Stromal cell of bone marrow (primary cell): ENCODE measurements at places on chromosomes 13 and 19.

DNA sequence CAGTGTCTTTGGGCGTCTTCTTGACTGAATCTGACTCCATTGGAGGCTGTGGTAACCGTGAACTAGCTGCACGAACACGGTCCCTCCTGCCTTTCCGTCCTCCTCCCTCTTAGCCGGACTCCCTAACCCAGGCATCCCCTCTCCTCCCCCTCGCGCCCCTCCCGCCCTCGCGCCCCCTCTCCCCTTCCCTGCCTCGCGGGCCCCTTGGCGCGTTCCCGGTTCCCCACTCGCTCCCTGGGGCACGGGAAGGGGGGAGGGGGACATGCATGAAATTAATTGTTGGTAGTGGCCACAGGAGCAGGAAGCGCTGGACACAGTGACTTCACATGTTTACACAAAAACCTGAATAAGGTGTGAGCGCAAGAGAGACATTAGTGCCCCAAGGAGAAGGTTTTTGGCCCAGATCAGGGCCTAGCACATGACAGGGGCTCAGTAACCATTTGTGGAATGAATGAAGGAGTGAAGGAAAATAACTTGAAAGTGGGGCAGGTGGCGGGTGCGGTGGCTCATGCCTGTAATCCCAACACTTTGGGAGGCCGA lies 279 bp downstream of the DMRTC2 start:
- no peak for DNase-seq

GRCh38 chr13:83085186-83085900 lies 796.9 kb downstream of the SLITRK1 start:
- peak; percentile 18 for DNase-seq

DNA sequence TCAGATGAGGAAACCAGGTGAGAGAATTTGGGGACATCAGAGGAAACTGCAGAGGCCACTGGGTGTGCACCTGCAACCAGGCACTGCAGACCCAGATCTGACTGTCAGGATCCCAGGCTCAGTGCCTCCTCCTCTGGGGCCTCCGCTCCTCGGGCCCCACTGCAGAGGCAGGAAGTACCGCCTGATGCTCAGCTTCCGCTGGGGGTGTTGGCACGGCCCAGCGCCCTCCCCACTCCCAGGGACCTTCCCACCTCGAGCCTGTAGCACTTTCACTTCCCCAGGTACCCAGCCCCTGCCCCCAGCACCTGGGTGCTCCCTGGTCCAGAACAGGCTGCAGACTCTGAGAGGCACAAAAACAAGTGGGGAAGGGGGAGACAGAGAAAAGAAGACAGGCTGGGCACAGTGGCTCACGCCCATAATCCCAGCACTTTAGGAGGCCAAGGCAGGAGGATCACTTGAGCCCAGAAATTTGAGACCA lies 1.4 kb upstream of the CD37 start:
- no peak for DNase-seq

DNA sequence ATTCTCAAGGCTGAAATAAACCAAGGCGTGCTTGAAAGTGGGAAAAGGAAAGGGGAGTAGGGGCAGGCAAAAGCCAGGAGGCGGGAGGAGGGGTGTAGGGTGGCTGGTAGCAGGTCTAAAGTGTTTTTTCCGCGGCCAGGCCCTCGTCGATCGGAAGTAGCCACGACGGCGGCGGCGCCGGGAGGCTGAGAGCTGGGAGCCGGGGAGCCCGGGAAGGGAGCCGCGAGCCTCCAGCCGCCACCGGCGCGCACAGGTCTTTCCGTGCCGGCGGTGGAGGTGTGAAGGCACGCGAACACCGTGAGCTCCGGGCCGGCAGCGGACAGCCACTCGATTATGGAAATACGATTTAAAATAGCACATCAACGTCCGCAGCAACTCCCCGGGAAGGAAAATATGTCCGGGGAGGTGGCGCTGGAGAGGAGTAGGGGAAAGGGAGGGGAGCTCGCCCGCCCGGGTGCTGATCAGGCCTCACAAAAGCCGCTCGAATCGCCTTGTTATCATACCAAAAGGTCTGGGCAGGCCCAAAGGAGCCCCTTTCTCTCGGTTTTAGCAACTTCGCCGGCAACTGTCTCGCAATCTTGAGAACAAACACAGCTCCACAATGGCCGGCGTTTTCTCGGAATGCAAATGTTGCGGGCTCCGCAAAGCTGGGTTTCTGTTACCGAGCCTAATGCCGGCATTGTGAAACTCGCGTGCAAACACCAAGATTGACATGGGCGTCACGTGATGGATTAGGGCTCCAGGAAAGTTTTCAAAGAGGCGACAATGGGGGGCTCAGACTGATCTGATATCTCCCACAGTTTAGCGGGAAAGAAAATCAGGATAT lies 2.9 kb upstream of the PCDH8 start:
- no peak for DNase-seq

GRCh38 chr13:51025245-51025905 lies 85.7 kb downstream of the C13orf42 start:
- no peak for DNase-seq

DNA sequence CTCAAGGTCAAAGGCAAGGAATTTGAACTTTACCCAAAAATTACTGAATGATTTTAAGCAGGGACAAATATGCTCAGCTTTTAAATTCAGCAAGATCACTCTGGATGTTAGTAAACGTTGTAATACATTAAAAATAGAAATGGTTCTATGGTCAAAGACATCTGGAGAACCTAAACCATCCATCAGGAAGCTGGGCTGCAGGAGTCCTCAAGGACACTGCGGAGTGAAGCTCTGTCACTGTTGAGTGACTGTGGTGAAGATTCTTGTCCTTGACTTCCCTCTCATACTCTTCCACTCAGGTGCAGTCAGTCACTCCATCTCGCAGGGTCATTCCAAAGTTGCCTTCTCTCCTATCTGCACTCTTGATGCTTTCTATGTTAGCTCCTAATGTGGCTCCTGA lies 450.7 kb downstream of the FOXO1 start:
- no peak for DNase-seq

DNA sequence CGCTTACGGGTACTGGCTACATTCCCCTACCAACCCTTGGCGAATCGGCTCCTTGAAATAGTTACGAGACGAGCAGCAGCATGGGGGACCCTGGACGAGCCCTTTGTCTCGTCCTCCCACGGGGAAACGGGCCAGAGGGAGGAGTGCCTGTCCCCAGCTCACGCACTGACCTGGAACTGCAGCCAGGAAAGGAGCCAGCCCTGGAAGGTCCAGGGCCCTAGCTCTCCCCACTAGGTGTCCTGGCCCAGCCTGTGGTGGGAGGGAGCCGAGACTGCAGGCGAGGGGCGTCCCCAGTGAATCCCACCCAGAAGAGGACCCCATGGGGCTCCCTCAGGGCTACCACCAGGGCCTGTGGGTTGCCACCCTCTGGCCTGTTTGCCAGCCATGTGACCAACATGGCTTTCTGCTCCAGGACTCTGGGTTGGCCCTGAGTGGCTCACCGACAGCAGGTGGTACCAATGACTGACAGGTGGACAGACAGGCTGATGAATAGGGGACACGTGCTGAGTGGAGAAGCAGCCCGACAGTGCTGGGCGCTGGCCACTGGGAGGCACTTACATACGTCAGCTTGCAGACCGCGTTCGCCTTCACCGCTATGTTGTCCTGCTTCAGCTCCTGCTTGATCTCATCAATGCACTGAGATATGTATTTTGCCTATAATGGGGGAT lies 13.2 kb downstream of the AP3D1 start:
- no peak for DNase-seq

DNA sequence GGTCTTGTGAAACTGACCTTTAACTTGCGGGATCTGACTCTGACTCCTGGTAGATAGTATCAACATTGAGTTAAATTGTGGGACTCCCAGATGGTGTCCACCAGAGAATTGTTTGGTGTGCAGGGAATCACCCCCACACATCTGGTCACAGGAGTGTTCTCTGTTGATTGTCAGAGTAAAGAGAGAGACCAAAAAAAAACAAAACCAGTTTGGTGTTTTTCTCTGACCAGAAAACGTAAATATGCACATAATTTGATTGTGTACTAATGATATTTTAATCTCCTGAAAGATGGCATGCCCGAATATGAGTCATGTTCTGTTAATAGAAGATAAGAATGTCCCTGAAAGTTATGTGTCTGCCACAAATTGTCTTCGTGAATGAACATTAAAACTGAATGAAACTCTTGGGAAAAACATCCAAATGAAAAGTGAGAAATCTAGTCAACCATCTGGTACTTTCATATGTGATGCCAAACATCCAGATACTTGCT lies 118.5 kb upstream of the GPC6 start:
- no peak for DNase-seq

DNA sequence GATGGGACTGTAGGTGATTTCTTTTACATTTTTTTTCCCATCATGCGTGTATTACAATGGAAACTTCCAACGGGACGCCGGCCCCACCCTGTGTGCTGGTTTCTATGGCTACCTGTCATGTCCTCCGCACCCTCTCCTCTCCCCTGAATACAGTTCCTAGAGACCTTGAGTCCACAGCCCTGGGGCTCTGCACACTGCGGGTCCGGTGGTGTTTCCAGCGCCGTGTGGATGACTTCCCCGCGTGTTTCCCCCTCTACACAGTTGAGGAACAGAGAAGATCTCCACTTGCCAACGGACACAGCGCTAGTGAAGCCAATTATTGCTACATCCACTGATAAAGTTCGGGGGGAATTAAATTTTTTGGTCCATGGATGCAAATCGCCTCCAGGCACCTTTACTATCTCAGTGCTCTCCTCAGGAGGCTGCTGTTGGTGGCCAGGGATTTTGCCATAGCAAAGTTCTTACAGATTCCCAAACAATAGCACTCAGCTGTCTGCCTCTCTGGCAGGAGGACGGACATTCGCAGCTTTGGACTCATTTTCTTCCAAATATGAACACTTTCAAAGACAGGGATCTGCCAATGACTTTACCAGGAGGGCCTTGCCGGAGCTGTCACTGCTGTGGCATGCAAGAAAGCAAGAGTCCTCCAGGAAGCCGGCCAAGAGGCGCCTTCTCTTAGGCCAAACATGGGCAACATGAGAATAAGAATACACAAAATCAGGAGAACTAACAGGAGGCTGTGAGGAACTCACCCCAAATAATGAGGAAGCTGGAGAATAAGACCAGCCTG lies 39.3 kb upstream of the GAS6 start:
- DNase-seq, result no peak

DNA sequence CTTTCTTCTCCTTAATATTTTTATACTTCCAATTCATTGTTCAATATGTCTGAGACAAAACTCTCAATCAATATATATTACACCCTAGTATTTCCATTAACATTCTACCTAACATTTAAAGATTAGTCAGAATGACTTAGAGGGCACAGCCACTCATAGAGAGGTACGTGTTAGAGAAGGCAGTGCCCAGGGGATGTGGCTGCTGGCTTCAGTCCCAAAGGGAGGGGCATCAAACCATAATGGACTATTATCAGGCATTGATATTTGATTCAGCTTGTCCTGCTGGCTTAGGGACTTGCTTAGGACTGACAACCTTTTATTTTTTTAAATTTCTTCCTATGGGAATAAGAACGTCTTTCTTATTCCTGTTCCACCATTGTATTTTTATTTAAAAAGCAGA lies 1392.0 kb upstream of the ATXN8OS start:
- DNase-seq, result no peak

GRCh38 chr13:40187841-40188591 lies 478.4 kb downstream of the FOXO1 start:
- no peak for DNase-seq

DNA sequence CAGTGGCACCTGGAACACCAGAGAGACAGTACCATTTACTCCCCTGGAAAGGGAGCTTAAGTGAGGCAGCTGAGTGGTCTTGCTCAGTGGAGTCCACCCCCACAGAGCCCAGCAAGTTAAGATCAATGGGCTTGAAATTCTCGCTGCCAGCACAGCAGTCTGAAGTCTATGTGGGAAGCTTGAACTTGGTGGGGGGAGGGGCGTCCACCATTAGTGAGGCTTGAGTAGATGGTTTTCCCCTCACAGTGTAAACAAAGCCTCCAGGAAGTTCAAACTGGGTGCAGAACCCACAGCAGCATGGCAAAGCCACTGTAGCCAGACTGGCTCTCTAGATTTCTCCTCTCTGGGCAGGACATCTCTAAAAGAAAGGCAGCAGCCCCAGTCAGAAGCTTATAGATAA lies 30.3 kb upstream of the CEACAM4 start:
- DNase-seq, result no peak

- no peak for DNase-seq
Measured at GRCh38 chr13:59043016-59043415, 1120.7 kb downstream of the DIAPH3 start.

DNA sequence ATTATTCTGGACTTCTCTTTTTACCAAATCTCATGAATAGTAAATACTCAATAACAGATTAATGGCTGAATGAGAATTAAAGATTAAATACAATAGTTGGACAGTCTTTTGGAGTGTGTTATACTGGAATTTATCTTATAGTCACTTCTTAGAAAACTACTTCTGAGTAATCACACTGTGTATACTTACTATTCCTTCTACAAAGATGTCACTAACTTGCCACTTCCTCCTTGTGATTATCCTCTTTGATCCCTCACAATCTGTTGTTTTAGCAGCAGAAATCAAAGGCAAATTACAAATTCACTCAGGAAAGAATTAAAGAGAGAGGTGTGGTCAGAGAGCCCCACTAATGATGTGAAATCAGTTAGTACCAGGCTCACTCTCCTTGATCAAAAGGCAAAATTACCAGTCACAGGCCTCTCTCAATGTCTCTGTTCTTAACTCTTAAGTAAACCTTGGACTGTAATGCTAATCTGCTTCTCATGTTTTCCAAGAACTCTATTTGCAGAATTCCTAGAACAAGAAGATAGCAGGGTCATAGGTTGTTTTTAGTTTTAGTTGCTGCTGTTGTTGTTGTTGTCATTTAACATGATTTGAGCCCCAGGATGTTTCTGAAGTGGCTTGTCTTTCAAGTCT lies 37.3 kb upstream of the FNDC3A start:
- no peak for DNase-seq

- DNase-seq, result peak; percentile 75
Measured at GRCh38 chr13:48731001-48731658, 77.4 kb downstream of the CYSLTR2 start.

- DNase-seq, result no peak
Measured at GRCh38 chr13:32107474-32107873, 75.9 kb downstream of the FRY start.

DNA sequence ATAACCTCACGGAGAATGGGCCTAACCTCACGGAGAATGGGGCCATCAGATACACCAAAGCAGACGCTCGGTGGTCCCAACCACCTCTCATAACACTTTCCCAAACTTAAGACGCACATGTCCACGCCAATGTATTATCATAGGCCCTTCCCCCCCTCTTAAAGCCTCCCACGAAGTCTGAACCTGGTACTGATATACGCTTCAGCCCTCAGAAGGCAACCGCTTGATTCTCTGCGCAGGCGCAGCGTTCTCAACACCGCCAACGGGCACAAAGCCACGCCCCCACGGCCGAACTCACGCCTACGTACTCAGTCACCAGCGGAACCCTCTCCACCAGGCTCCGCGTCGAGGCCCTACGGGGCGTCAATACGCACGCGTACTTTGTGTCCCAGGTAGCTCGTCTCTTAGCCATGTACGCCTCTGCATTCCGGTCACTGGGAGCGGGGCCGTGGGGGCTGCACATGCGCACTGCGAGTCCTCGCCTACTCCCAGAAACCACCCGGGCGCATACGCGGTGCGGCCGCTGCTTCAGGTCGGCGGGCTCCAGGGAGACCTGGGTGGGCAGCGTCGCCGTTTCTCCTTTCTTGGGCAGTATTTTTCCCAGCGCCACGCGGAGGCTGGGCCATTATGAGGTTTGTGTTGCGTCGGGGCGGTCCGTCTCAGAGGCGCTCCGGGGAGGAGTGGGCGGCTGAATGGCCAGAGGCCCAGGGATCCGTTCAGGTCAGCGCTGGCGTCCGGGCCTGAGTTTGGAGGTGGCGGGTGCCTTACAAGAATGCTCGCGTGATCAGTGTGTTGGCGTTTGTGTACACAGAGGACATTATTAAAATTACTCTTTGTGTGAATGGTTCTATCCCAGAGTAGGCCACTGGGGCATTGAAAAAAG lies 25.3 kb downstream of the ZNF582 start:
- DNase-seq, result peak; percentile 83

- no peak for DNase-seq
Measured at GRCh38 chr13:39450176-39450575, 152.8 kb downstream of the LHFPL6 start.
